Cardiac septum (tissue), 1 donor: ENCODE measurements at places on chromosomes 3 and 15. TPM values are rescaled to one million over a fixed set of nuclear protein-coding genes. Genes with fewer than 3 reads are reported as not detected.

Gene PTX3
- 2.2 TPM for total RNA-seq

Gene PLSCR4
- total RNA-seq: 14.2 TPM

Gene WDR53
- 8.4 TPM for total RNA-seq

Gene LRRC3B
- total RNA-seq: 0.43 TPM

Gene CFAP20DC
- 0.08 TPM for total RNA-seq

Gene GUCA1C
- total RNA-seq: 0.81 TPM

Gene KPNA4
- 144 TPM for total RNA-seq

Gene AGBL1
- 0.19 TPM for total RNA-seq

Gene FAM219B
- 62.5 TPM for total RNA-seq

Gene DLEC1
- total RNA-seq: 0.22 TPM

Gene MOBP
- total RNA-seq: 0.08 TPM

Gene CLDN1
- 0.57 TPM for total RNA-seq

Gene EIF5A2
- total RNA-seq: 9.9 TPM

Gene PGBD4
- total RNA-seq: 1.5 TPM

Gene LNP1
- total RNA-seq: 4.6 TPM

Gene RETNLB
- not detected for total RNA-seq

Gene CFAP100
- not detected for total RNA-seq

Gene PIERCE2
- 3.2 TPM for total RNA-seq

Gene ICE2
- total RNA-seq: 29.7 TPM

Gene ZNF639
- total RNA-seq: 25.5 TPM

Gene CDC25A
- total RNA-seq: 0.32 TPM

Gene CHRNA3
- 0.65 TPM for total RNA-seq

Gene RBM5
- 85.3 TPM for total RNA-seq

Gene SLC28A2
- total RNA-seq: not detected

Gene SMARCC1
- total RNA-seq: 31.7 TPM

Gene HES1
- 24.4 TPM for total RNA-seq

Gene C3orf85
- total RNA-seq: not detected

Gene C3orf49
- total RNA-seq: not detected

Gene SIDT1
- 0.89 TPM for total RNA-seq

Gene ITIH4
- total RNA-seq: 3.2 TPM

Gene RPL35A
- 563 TPM for total RNA-seq

Gene SUSD5
- total RNA-seq: 0.78 TPM
